Sigmoid colon (tissue), 7 donors: ENCODE measurements at places on chromosomes 3 and 15. TPM values are rescaled to one million over a fixed set of nuclear protein-coding genes. Genes with fewer than 3 reads are reported as not detected.

SAMMSON gene
- total RNA-seq = not detected

AGBL1 gene
- 0.16 TPM for total RNA-seq

SLC28A2 gene
- total RNA-seq = not detected

ADAMTS9 gene
- total RNA-seq = 17.8 TPM

GRCh38 chr15:39573287-39573686 lies 7.6 kb upstream of the THBS1 start:
- DNase-seq = no peak

DNA sequence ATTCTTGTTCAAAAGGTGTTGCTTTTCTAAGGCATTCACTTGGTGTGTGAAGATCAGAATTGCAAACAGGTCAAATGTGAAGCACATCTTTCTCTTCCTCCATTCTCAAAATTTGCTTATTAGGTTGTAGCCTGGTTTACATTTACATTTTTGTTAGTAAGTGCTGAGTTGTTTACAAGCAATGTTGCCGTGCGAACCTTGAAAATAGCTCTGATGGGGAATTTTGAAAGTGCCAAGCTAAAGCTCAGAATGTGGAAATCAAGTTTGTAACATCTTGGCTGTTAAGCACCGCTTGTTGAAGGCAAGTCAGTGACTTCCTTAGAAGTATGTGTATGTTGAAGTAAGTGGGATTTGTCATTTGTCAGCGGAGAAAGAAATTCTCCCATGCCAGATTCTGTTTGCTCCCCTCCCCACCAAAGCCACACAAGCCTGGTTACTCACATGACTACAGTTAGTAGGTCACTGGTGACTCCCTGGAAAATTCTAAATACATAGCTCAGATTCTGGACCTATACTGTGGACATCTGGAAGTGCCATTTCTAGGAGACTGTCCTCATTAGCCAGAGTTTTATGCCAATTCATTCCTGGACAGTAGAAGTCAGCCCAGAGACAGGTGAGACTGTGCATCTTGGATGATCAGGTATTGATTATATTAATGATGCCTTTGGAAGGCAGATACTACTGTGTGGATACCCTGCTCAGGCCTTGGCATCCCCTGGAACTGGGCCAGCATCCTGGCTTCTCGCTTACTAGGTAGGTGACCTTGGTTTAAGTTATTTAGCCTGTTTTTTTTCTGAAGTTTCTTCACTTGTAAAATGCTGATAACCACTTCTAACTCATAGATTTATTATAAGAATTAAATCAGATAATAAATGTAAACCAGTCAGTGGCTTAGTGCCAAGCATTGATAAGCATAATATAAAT lies 390.6 kb upstream of the SEMA6D start:
- no peak for DNase-seq

DNA sequence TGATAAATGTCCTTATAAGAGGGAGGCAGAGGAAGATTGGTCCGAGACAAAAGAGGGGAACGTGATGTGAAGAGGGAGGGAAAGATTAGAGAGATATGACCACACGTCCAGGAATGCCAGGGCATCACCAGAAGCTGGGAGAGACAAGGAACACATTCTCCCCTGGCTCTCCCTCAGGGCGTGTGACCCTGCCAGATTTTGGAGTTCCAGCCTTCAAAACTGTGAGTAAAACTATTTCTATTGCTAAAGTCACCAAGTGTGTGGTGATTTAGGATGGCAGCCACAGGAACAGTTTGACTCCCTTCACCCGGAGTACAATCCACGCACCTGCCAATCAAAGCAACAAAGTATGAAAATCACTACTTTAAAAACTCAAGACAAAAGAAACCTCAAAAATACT lies 32.1 kb upstream of the TJP1 start:
- DNase-seq = no peak

GRCh38 chr3:25785826-25786225 lies 2.6 kb upstream of the NGLY1 start:
- DNase-seq = no peak

GRCh38 chr3:55343486-55344357 lies 143.4 kb downstream of the WNT5A start:
- DNase-seq = no peak

- no peak for DNase-seq
Measured at GRCh38 chr3:128309026-128309425, 155.7 kb downstream of the EEFSEC start.

GRCh38 chr3:112002096-112002971 lies 3.6 kb downstream of the TAGLN3 start:
- no peak for DNase-seq

GRCh38 chr15:45401665-45402161 lies 23.4 kb upstream of the GATM start:
- DNase-seq = no peak

- DNase-seq = no peak
Measured at GRCh38 chr3:16178628-16178988, 4.1 kb downstream of the GALNT15 start.

GRCh38 chr3:120828796-120829195 lies 79.2 kb upstream of the STXBP5L start:
- DNase-seq = no peak

DNA sequence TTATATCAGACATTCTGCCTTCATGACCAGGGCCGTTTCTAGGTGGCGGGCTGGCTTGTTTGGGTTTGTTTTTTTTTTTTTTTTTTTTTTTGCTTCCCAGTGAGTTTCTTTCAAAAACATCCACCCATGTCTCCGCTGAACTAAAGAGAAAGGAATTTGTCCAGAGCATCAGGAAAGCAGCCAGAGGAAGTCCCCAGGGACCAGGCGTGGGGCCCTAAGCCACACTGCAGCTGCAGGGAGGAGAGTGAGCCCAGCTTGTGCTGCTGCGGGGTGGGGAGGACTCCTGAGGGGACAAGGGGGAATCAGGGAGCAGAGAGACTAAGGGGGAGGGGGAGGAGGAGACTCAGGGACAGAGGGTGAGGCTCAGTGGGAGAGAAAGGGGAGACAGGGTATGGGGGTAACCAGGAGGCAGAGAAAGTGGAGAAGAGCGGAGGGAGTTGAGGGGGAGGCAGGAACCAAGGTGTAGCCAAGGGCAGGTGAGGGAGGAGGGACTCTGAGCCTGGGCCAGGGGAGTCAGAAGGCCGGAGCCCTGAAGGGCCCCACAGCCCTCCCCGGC lies 49.5 kb downstream of the CYP11A1 start:
- peak; percentile 93 for DNase-seq
